ENCODE measurements at places on chromosomes 6 and 20.
A peak's percentile ranks its signal among the peaks of the same experiment; 100 is the strongest.

DNA sequence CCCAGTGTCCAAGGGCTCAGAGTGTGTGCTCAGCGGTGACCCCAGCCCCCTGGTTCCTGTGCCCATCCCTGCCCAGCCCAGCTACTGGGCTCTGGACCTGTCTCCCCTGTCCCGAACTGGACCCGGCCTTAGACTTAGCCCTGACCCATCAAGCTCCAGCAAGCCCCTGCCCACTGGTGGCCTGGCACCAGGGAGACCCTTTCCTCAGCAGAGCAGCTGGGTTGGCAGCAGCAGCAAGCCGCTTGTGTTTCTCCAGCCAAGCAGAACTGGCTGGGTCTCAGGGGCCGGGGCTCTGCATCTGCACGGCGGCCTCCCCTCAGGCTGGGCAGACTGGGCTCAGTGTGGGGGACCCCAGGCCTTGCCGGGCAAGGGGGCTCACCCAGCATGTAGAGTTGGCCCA lies 801 bp downstream of the SPDEF start:
- no peak for DNase-seq

GRCh38 chr6:43861212-43861894 lies 91.3 kb downstream of the VEGFA start:
- DNase-seq = no peak

DNA sequence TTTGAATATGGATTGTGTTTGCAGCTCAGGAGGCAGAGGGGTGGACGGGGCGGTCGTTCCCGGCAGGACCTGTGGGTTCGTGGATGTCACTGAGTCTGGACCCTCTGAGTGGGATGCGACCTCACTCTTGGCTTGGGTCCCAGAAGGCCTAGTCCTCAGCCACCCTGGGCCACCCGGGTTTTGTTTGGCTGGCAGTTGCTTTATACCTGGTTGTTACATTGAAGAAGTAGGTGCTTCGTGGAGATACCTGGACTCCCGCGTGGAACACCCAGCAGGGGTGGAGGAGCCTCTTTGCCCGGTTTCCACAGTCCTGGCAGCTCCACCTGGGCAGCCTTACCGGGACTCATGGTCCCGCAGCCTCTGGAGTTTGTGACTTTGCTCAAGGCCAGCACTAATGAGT lies 405.1 kb downstream of the TAF4 start:
- no peak for DNase-seq

DNA sequence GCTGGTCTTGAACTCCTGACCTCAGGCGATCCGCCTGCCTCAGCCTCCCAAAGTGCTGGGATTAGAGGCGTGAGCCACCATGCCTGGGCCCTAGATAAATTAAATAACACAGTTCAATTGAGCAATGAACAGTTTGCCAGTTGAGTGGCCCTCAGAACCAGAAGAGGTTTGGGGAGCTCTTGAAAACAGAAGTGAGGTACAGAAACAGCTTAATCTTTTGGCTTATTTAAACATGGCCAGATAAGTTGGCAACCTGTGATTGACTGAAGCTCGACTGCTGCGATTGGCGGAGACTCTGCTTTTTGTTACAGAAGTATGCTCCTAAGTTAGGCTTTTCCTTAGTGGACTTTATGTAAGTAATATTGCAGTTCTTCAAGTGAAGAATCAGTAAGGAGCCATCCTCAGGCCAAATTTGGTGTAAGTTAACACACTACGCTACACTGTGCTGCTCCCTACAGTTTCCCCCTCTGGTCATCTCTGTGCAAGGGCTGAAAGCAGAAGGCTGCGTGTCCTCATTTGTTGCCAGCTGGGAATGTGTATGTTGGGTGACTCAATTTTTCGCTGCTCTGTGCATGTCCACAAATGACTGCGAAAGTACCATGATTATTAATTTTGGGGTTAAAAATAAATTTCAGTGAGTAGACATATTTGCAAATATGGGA lies 9.8 kb downstream of the XRN2 start:
- no peak for DNase-seq

GRCh38 chr6:130811932-130812331 lies 15.3 kb upstream of the SMLR1 start:
- DNase-seq = no peak

- DNase-seq = no peak
Observed at GRCh38 chr6:107237992-107238660, 122.8 kb upstream of the BEND3 start.

DNA sequence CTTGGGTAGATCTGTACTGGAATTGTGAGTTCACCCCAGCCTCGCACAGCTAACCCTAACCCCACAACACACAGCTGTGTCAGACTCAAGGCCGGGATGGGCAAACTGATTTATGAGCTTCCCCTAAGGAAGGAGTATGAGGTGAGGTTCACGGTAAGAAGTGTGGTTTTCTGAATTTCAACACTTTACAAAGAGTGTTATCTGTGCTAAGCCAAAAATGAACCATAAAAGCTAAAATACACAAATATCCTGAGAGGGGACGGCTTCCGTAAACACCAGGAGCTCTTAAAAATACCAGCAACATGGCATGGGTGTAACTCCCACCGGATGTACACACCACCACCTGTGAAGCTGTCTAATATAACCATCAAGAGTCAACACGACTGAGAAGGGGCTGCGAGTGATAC lies 101.2 kb downstream of the ATP9A start:
- DNase-seq = no peak

- DNase-seq = no peak
Observed at GRCh38 chr20:23823111-23823510, 3.4 kb downstream of the CST2 start.

DNA sequence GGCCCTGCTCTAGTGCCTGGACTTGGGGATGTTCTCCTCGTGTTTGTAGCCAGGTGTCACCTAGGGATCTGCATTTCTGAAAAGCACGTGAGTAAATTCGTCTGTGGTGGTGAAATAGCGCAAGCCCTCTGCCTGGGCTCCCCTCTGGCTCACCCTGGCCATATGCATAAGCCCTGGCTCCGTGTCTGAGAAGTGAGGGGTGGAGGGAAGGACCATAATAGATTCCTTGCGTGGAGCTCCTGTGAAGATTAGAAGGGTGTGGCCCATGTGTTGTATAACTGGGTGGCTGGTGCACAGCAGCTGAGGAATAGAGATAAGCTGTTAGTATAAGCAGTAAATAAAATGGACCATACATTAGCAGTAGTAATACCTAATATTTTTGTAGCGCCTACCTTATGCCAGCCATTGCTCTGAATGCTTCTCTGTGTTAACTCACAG lies 4.8 kb downstream of the BCAS1 start:
- DNase-seq = no peak

GRCh38 chr20:37564388-37565133 lies 36.9 kb upstream of the BLCAP start:
- no peak for DNase-seq

- DNase-seq = peak; percentile 15
Observed at GRCh38 chr6:52063584-52064344, 23.6 kb downstream of the PKHD1 start.

GRCh38 chr6:37713529-37714119 lies 15.9 kb upstream of the MDGA1 start:
- no peak for DNase-seq

DNA sequence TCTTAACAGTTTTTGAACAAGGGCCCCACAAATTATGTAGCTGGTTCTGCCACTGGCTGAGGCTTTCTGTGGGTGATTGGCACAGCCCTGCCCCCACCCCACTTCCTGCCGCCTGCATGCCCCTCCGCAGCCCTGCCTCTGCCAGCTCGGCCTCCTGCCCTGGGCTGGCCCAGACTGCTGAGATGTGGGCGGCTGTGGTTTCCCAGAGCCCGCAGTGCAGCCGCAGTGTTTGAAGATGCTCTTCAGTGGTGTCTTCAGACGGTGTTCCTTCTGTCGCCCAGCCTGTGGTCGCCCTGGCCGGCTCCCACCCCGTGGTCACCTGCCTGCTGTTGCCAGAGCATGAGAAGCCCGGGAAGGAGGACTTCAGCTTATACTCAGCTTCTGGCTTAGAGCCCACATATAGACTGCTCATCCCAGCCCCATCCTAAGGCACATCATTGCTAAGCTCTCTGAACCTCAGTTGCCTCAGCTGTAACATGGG lies 154.3 kb downstream of the VEGFA start:
- DNase-seq = no peak

DNA sequence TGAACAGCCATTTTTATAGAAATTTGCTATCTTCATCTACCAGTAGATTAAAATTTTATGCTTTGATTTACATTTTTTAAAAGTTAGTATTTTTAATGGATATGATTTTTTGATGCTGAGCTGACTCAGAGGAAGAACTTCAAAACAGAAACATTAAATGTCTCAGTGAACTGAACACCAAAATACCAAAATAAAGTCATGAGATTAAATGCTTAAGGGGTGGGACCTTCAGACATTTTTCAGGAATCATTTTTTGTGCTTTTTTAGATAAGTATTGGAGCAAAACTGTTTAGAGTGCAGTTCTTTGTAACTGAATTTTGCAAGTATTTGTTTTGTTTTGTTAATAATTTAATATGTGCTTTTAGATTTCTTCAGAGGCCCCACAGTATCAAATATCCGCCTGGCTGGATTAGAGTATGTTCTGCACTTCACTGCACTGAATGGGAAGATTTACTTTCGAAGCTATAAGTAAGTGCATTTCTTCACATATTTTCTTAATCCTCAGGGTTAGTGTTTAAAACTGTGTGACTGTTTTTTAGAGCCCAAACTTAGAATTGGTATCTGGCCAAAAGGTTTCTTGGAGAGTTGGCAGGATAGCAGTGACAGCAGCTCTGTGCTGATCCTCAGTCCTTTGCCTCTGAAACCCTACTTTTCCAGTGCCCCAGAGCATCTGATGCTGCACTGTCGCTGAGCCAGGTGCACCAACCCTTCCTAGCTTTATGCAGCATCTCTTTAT lies 33.7 kb downstream of the RPF2 start:
- DNase-seq = no peak

DNA sequence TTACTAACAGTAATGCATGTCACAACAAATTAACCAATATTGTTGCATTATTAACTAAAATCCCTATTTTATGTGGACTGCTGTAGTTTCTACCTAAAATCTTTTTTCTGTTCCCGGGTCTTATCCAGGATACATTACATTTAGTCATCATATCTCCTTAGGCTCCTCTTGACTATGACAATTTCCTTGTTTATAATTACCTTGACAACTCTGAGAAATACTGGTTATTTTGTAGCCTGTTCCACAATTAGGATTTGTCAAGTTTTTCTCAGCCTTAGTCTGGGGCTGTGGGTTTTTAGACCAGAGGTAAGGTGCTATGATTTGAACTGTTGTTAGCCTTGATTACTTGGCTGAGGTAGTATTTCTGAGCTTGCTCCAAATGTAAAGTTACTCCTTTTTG lies 3.7 kb downstream of the FBXO5 start:
- no peak for DNase-seq

GRCh38 chr6:87687296-87687695 lies 14.7 kb downstream of the AKIRIN2 start:
- DNase-seq = no peak

- DNase-seq = no peak
Observed at GRCh38 chr6:101758368-101758767, 364.9 kb downstream of the GRIK2 start.

DNA sequence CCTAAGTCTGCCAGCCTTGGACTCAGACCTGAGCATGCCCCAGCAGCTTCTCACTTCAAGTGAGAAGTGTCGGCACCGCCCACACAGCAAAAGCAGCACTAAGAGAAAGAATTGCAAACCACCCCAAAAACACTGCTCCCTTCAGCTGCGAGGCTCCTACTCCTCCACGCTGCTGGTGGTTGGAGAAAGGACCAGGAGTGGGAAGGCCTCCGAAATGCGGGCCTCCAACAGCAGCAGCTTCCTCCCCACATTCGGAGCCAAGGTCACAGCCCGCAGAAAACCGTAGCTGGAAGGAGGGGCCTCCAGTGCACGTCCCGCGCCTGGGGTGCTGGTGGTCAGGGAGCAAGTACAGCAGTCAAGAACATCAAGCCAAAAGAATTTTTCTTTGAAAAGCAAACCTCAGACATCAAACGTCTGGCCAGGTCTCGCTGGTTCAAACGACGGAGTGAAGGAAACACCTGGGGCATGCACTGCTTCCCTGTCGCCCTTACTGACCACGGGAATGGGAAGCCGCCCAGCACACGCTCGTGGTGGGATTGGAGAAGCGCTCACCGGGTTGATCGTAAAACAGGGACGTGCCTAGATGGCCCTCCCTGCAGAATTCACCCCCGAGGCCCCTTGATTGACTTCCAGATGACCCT lies 185.6 kb upstream of the CST7 start:
- no peak for DNase-seq

DNA sequence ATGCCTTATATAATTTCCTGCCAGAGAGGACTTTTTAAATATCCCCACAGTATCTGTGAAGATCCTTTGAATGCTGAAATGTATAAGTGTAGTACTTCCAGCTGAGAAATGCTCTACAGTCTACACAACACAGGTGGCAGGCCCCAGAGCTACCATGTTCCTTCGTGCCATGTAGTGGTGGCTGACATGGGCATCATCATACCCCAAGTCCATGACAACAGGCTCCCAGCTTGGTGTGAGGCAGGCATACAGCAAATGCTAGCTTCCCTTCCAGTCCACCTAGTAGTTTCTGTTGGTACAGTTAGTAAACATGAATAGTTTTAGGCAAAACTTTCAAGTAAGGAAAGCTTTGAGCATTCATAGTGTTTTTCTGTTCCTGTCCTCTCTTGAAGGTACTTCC lies 61.2 kb upstream of the EMILIN3 start:
- DNase-seq = no peak

DNA sequence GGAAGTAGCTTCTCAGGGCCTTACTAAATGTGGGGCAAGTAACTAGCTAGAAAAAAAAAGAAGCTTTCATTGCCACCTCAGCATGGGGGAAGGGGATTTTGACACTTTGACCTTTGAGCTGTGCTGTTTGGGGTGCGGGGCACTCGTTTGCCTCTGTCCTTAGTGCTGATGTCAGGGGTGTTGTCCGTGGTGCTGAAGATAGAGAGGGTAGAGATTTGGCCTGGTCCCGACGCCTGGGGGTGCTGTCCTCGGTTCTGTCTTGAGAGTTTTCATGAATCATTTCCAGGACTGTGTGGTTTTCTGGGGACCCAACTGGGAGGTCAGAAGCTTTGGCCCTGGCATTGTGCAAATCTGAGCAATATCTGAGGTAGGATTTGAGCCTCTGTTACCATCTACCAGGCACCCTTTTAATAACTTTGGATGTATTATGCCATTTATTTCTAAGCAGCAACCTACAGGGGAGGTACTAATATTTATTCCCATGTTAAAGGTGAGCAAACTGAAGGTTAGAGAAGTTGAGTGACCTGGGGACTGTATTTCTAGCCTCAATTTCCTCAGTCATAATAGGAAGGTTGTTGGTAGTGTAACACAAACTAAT lies 78.0 kb downstream of the DLGAP4 start:
- DNase-seq = no peak

GRCh38 chr20:8309634-8310033 lies 177.6 kb downstream of the PLCB1 start:
- DNase-seq = no peak

DNA sequence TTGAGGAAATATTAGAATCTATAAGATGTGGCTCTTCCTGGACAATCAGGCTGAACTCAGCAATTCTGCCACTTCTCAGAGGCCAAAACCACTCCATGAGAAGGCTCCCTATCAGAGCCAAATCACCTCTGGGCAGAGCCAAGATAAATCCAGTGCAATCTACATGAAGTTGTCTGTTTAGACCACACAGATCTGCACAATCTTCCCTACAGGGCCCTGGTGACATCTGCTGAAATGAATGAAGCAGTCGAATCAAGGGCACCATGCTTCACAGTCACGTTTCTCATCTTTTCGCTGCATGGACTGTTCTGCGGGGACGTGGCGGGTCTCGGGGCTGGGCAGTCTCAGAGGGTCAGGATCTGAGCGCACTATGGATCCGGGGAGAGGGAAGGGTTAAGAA lies 60.1 kb upstream of the CD93 start:
- no peak for DNase-seq

GRCh38 chr6:169751242-169752073 lies at the start of the genes DYNLT2 and ERMARD:
Gene DYNLT2, minus strand, starts transcription at chr6:169751572. Its CDS starts 114 bp downstream, at chr6:169751458.
Gene ERMARD, plus strand, starts transcription at chr6:169751622. Its CDS starts 36 bp downstream, at chr6:169751658.
- peak; percentile 90 for DNase-seq

Measured in HS-27A (cell line).